Common myeloid progenitor, CD34-positive (primary cell): ENCODE measurements at places on chromosomes 7 and 10.

GRCh38 chr7:26658389-26659084 lies 205.9 kb downstream of the SKAP2 start:
- no peaks in the 10 kb centered on the region for H3K36me3 ChIP-seq
- DNase-seq, result no peak
- H3K4me3 ChIP-seq, result no peak overlapping the region
- H3K27me3 ChIP-seq, result no peaks in the 10 kb centered on the region
- peaks cover 28% of the 10 kb centered on the region for H3K4me1 ChIP-seq

DNA sequence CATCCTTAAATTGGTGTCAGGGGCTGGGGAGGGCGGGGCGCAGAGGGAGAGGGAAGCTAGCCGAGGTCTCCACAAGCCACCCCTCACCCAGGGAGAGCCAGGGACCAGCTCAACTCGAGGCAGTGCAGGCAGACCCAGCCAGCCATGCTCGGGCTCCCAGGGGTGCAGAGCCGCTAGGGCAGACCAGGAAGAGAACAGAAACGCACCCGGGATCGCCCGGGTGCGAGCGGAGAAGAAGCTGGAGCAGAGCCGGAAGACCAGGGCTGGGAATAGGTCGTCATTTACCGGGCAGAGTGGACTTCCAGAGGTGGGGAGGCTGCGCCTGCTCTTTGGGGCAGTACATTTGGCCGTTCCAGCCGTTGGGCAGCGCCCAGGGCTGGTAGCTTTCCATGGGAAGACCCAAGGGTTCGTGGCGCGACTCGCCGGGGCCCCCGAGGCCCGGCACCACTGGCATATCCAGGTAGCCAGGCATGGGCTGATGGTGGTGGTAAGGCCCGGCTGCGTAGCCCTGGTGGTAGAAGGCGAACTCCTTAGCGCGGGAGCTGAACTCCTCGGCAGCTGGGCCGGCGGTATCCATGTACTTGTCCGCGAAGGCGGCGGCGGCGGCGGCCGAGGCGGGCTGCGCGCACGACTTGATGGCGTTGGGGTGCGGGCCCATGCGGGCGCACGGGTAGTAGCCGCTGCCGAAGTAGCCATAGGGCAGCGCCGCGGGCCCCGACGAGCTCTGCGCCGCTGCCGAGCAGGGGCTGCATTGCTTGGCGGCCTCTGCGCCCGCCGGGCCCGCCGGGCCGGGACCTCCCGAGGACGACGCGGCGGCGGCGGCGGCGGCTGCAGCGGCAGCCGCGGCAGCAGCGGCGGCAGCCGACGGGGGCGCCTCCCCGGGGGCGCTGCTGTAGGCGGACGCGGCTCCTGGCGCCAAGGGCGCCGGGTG lies 755 bp downstream of the HOXA13 start:
- H3K27me3 ChIP-seq, result peaks cover 95% of the 10 kb centered on the region
- DNase-seq, result no peak
- no peaks in the 10 kb centered on the region for H3K36me3 ChIP-seq
- H3K27ac ChIP-seq, result no peak overlapping the region

- peaks cover 5% of the 10 kb centered on the region for H3K4me1 ChIP-seq
- H3K27me3 ChIP-seq, result no peaks in the 10 kb centered on the region
- no peak for DNase-seq
- no peak overlapping the region for H3K27ac ChIP-seq
Measured at GRCh38 chr10:129784891-129785290, 179.2 kb downstream of the EBF3 start.

GRCh38 chr10:73837072-73837471 lies 25.7 kb upstream of the NDST2 start:
- no peaks in the 10 kb centered on the region for H3K4me1 ChIP-seq
- no peak for DNase-seq
- no peak overlapping the region for H3K27ac ChIP-seq
- H3K27me3 ChIP-seq, result no peaks in the 10 kb centered on the region
- peaks cover 15% of the 10 kb centered on the region for H3K36me3 ChIP-seq
- no peak overlapping the region for H3K4me3 ChIP-seq

GRCh38 chr7:130369110-130369711 lies 11.1 kb upstream of the CPA1 start:
- H3K4me1 ChIP-seq, result peaks cover 59% of the 10 kb centered on the region
- no peaks in the 10 kb centered on the region for H3K36me3 ChIP-seq
- no peaks in the 10 kb centered on the region for H3K27me3 ChIP-seq
- H3K27ac ChIP-seq, result no peak overlapping the region
- no peak overlapping the region for H3K4me3 ChIP-seq
- DNase-seq, result peak; percentile 73

DNA sequence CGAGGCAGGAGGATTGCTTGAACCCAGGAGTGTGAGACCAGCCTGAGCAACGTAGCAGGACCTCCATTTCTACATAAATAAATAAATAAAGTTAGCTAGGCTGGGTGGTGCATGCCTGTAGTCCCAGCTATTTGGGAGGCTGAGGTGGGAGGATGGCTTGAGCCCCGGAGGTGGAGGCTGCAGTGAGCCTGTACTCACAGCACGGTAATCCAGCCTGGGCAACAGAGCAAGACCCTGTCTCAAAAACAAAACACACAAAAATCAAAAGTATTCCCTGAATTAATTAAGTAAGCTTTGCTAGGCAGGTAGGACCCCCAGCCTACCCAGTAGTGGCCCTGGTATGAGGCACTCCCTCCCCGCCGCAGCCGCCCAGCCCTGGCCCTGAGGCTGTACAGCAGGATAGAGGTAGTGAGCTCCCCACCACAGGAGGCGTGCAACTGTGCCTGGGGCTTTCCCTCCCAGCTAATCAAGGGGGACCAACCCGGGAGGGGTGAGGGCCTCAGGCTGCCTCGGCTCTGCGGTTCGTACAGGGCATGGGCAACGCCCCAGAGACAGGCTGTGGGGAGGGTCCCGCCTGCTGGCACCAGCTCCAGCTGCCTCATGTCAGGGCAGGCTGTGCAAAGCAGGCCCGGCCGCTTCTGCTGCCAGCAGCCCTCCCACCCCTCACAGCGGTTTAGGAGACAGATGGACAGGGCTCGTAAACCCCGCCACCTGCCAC lies 1.0 kb upstream of the CYP2W1 start:
- no peak for DNase-seq
- H3K4me1 ChIP-seq, result no peaks in the 10 kb centered on the region
- no peaks in the 10 kb centered on the region for H3K27me3 ChIP-seq

- H3K27me3 ChIP-seq, result no peaks in the 10 kb centered on the region
- peaks cover 35% of the 10 kb centered on the region for H3K4me1 ChIP-seq
- DNase-seq, result no peak
- H3K27ac ChIP-seq, result no peak overlapping the region
- H3K4me3 ChIP-seq, result no peak overlapping the region
- no peaks in the 10 kb centered on the region for H3K36me3 ChIP-seq
Measured at GRCh38 chr10:11603741-11604140, 7.7 kb downstream of the USP6NL start.

- no peaks in the 10 kb centered on the region for H3K27me3 ChIP-seq
- no peak overlapping the region for H3K27ac ChIP-seq
- H3K4me3 ChIP-seq, result no peak overlapping the region
- no peak for DNase-seq
- no peaks in the 10 kb centered on the region for H3K4me1 ChIP-seq
Measured at GRCh38 chr7:70512144-70512543, 619.8 kb upstream of the GALNT17 start.

- H3K27me3 ChIP-seq, result no peaks in the 10 kb centered on the region
- no peaks in the 10 kb centered on the region for H3K36me3 ChIP-seq
Measured at GRCh38 chr7:921071-921461, 33.4 kb downstream of the ADAP1 start.

DNA sequence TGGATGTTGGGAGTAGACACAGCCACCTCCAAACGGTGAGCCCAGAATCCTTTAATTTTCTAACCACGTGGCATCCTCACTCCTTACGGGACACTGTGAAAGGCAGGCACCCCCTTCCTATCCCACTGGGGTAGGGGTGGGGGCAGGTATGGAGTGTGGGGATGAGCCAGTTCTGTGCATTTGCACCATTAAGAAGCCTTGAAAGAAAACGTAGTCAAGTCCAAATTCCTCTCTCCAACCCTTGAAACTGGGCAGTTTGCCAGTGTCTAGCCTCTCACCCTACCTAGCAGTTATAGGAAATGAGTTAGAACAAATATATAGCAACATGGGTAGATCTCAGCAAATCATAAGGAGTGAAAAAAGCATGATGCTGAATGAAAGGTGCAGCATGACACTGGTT lies 92.4 kb upstream of the LEP start:
- no peak overlapping the region for H3K4me3 ChIP-seq
- no peaks in the 10 kb centered on the region for H3K36me3 ChIP-seq
- no peak for DNase-seq
- no peaks in the 10 kb centered on the region for H3K4me1 ChIP-seq

DNA sequence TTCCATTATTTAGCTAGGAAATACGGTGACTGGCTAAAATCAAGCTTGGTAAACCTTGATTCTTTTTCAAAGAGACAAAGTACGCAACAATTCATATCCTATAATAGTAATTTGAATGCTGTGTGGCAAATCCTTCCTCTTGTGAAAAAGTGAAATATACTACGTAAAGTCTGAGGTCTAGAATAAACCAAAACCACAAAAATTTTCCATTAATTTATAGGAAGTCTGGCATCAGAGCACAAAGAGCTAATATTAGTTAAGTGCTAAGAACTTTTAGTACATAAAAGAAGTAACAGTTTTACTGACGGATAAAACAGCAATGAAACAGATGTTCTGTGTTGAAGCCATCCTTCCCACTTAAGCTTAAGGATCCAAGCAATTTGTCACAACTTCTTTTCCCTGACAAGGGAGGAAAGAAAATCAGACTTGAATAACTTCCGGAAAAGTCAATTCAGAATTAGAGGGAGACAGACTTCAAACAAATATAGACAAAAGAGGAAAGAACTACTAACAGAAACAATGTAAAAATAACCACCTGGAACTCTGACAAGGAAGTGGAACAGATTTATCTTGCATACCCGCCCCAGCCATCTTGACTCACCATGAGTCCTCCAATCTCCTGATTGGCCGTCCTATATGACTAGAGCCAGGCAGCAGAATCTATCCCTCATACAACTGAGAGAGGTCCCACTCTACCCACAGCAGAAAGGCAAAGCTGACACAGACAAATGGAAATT lies 34.6 kb downstream of the RHEB start:
- peaks cover 68% of the 10 kb centered on the region for H3K36me3 ChIP-seq
- H3K4me1 ChIP-seq, result peaks cover 2% of the 10 kb centered on the region
- H3K27ac ChIP-seq, result no peak overlapping the region
- H3K27me3 ChIP-seq, result no peaks in the 10 kb centered on the region
- DNase-seq, result peak; percentile 67

GRCh38 chr10:48429309-48429708 lies 122.8 kb downstream of the MAPK8 start:
- no peaks in the 10 kb centered on the region for H3K27me3 ChIP-seq
- peaks cover 6% of the 10 kb centered on the region for H3K36me3 ChIP-seq
- no peak for DNase-seq
- no peak overlapping the region for H3K4me3 ChIP-seq

DNA sequence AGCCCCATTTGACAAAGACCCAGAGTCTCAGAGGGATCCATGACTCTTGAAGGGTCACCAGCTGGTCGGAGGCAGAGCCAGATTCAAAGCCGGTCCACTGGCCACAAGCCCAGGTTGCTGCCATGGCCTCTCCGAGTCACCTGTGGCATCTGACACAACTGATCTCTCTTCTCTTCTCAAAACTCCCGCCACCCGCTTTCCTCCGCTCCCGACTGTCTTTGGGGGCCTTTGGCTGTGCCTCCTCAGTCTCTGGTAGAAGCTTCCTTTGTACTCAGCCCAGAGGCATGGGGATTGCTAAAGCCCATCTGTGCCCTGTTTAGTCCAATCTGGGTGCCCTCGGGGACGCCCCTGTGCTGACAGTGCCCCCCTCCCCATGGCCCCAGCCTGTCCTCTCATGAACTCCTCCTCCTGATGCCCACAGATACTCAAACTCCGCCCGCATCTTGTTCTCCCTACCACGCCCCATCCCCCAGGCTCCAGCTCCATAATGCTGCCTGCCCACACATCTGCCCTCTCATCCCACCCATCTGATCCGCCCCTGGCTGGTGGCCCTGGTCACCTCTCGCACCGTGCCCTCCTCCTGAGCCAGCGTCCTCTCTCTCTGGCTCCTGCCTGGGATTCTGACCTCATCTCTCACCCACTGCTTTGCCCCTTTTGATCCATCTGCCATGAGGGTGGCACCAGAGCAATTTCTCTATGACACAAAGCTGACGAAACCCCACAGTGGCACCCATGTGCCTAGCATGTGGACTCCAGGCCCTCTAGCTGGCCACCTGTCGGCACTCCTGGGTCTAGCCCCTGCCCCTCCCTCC lies 150.6 kb downstream of the SLIT1 start:
- no peak for DNase-seq
- peaks cover 9% of the 10 kb centered on the region for H3K4me1 ChIP-seq
- H3K36me3 ChIP-seq, result no peaks in the 10 kb centered on the region

DNA sequence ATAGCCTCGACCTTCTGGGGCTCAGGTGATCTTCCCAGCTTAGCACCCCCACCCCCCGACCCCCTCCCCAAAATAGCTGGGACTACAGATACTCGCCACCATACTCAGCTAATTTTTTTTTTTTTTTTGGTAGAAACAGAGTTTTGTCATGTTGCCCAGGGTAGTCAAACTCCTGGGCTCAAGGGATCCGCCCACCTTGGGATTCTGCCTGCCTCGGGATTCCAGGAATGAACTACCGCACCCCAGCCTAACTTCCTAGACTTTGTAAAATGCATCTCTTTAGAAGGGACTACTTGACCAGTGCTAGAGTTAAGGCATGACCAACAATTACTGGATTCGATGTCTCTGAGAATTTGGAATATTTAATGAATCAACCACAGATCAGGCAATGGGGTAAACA lies 85.9 kb downstream of the MDFIC start:
- peaks cover 4% of the 10 kb centered on the region for H3K4me1 ChIP-seq
- no peak overlapping the region for H3K27ac ChIP-seq
- DNase-seq, result no peak
- H3K4me3 ChIP-seq, result no peak overlapping the region
- H3K27me3 ChIP-seq, result no peaks in the 10 kb centered on the region

DNA sequence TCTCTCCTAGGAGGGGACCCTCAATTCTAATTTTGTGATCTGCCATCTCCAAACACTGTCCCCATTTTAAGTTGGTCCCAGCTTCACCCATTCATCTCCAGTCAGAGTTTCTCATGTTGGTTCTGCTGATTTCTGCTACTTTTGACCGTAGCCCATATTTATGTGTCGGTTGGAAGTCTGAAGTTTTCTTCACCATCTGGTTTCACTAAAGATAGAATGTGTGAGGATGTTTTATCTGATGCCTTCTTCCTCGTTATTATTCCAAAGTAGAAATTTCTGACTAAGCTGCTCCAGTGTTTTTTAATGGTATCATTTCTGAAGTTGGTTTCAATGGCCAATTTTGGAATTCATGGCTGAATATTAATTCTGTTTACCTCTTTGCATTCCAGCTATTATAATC lies 21.3 kb upstream of the IFIT2 start:
- H3K36me3 ChIP-seq, result no peaks in the 10 kb centered on the region
- H3K27ac ChIP-seq, result no peak overlapping the region
- no peaks in the 10 kb centered on the region for H3K27me3 ChIP-seq
- H3K4me3 ChIP-seq, result no peak overlapping the region
- no peaks in the 10 kb centered on the region for H3K4me1 ChIP-seq

GRCh38 chr10:93434991-93435491 lies 47.1 kb downstream of the MYOF start:
- peaks cover 3% of the 10 kb centered on the region for H3K4me1 ChIP-seq
- no peak overlapping the region for H3K4me3 ChIP-seq
- no peak overlapping the region for H3K27ac ChIP-seq
- no peak for DNase-seq
